ENCODE measurements at places on chromosomes 13 and 19.
A peak's percentile ranks its signal among the peaks of the same experiment; 100 is the strongest.

DNA sequence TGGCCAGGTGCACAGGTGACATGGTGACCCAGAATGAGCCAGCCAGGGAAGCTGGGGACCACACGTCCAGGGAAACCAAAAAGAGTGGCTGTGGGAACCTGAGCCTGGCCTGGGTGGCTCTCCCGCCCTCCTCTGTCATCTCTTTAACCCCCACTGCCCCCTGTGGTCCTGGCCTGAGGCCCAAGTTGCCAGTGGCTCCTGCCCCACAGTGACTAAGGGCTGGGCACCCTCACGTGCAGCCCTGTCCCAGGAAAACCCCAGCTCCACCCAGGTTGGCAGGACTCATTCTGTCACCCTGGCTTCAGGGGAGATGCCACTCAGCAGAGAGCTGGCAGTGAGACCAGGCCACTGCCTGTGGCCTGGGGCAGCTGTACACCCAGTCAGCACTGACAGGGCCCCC is 30.6 kb upstream of the ISYNA1 start:
- no peak for DNase-seq

DNA sequence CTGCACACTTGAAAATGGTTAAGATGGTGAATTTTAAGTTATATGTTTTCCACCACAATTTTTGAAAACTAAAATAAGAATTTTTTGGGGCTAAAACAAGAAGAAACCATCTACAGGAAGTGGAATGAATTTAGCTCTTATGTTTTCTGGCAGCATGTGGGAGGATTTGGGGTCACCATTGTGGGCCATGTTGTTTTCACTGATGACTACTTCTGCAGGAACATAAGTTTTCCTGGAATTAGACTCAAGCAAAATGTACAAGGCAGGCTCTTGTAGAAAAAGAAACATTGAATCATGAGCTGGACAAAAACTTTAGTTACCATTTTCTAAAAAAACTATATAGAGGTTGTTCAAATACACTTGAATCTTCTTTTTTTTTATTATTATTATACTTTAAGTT is 125.3 kb upstream of the C1QTNF9B start:
- no peak for DNase-seq

DNA sequence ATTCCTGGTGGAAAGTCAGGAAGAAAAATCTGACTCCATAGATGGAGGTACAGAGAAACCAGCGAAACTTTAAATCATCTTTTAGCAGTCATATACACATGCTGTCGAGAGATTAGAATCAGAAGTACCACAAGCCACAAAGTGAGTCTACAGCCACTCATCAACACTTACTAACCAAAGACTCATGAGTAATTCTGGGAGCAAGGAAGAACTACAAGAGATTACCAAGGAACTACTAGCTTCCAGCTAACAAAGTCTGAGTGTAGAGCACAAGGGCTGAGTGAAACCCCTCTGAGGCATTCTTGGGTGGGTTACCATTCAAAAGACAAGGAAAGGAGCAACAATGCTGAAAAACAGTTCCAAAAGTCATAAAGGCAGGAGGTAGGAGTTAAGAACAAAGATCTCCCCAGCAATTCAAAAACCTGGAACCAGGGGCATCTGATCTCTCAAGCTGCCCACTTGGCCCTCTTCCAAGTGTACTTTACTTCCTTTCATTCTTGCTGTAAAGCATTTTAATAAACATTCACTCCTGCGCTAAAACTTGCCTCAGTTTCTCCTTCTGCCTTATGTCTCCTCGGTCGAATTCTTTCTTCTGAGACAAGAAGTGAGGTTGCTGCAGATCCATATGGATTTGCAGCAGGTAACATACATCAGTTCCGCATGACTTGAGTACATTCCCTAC is 13.0 kb downstream of the RBM26 start:
- peak; percentile 24 for DNase-seq

- no peak for DNase-seq
Observed at GRCh38 chr13:64471916-64472315, 2758.2 kb downstream of the PCDH9 start.

- DNase-seq: no peak
Observed at GRCh38 chr13:51034906-51035305, 76.2 kb downstream of the C13orf42 start.

- no peak for DNase-seq
Observed at GRCh38 chr13:106352850-106353249, 182.6 kb downstream of the EFNB2 start.

DNA sequence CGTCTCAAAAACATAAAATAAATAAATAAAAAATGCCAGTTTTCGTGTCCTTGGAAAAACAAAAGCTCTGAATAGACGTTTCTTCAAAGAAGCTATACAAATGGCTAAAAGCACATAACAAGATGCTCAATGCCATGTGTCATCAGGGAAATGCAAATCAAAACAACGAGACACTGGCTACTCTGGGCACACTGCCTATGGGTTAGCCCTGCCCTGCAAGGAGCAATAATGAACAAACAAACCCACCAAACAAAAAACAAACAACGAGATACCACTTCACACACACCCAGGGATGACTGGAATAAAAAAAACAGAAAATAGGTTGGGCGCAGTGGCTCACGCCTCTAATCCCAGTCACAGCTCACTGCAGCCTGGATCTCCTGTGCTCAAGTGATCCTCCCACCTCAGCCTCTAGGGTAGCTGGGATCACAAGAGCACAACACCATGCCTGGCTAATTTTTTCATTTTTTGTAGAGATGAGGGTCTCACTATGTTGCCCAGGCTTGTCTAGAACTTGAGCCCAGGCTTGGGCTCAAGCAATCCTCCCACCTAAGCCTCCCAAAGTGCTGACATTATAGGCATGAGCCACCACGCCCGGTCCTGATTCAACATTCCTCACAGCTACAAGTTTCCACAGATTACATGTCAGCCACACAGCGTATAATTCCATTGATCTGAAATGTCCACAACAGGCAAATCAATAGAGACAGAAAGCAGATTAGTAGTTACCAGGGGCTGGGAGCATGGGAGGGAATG is 15.5 kb upstream of the ISYNA1 start:
- no peak for DNase-seq

DNA sequence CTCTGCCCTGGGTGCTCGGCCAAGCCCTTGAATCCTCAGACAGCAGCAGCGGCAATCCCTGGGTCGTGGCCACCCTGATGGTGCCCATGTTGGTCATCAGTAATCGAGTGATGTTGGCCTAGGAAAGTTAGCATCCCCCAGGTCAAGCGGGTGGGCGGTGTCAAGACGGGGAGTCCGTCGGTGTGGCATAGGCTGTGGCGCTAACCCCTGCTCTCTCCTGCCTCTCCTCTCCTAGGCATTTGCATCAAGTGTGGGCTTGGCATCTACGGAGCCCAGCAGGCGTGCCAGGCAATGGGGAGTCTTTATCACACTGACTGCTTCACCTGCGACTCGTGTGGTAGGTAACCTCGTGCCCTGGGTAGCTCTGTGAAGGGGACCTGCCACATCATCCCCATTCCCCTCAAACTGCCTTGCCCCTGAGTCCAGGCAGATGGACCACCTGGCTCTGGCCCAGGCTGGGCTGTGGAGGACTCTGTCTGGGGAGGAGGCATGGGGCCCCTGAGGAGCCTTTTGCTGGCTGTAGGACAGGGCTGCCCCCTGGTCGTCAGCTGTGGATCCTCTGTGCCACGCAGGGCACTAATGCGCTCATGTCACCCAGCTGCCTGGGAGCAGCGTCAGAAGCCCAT is 8.7 kb downstream of the WTIP start:
- DNase-seq: no peak

DNA sequence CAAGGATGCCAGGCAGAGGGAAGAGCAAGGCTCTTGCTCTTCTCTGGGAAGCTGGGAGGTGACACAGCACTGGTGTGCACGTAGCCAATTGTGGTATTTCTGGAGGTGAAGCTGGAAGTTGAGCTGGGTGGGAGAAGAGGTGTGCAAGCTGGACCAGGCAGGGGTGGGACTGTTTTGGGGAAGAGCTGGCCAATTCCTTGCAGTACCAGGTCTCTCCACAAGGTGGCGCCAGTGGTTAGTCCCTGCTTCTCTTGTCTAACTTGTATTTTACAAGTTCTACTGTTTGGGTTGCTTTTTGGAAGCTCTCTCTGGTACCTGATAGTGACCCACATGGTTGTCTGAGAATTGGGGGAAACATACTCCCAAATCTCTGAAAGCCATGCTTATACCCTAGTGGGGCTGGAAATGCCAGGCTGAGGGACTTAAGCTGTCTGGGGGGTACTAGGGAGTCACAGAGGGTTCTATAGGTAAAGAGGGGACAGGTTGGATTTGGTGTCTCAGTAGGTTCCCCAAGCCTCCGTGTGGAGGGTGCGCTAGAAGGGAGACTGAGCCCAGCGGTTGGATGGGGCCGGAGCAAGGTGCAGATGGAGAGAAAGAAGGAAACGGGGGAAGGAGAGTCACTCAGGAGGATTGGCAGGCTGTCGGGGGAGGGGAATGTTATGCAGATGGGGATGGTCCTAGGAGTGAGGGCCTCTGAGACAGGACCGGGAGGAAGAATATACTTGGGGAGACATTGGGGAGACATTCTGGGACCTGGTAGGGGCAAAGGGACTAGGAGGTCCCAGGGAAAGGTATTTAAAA is 3.0 kb downstream of the HPN start:
- DNase-seq: peak; percentile 42

DNA sequence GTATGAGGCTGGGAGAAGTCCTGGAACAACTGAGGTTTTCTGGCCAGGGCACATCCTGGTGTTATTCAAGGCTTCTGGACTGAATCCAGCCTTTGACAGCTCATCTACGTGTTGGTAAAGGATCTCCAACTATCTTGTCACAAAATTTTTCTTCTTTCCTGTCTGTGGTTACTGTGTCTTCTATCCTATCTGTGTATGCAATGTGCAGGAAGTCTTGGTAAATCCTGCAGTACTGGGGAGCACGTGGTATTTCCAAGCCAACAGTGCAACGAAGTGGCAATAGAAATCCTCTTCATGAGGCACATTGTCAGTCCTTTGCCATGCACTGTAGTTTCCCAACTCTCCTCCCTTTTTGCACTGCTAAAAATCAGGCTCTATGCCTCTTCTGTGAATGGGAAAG is 86.7 kb downstream of the ZNF100 start:
- no peak for DNase-seq

- DNase-seq: no peak
Observed at GRCh38 chr19:40768869-40769268, 6.5 kb upstream of the MIA start.

DNA sequence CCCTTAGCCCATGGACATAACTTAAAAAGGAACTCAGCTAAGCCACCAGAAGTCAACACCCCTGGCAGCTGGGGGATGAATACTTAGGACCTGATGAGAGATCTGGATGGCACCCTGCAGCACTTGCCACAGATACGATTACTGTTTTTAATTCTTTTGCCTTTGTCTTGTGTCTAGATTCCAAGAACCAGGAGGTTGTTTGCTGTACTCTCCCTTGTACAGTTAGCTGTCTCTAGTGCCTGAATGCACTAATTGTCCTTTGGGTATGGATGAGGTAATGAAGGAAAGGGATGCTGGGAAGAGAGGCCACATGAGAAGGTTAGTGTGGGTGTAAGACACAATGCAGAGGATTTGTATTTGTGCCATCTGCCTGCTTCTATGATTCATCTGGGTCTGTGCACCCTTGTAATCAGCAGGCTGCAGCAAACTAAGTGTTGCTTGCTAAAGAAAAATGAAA is 385.8 kb downstream of the KCNRG start:
- no peak for DNase-seq

DNA sequence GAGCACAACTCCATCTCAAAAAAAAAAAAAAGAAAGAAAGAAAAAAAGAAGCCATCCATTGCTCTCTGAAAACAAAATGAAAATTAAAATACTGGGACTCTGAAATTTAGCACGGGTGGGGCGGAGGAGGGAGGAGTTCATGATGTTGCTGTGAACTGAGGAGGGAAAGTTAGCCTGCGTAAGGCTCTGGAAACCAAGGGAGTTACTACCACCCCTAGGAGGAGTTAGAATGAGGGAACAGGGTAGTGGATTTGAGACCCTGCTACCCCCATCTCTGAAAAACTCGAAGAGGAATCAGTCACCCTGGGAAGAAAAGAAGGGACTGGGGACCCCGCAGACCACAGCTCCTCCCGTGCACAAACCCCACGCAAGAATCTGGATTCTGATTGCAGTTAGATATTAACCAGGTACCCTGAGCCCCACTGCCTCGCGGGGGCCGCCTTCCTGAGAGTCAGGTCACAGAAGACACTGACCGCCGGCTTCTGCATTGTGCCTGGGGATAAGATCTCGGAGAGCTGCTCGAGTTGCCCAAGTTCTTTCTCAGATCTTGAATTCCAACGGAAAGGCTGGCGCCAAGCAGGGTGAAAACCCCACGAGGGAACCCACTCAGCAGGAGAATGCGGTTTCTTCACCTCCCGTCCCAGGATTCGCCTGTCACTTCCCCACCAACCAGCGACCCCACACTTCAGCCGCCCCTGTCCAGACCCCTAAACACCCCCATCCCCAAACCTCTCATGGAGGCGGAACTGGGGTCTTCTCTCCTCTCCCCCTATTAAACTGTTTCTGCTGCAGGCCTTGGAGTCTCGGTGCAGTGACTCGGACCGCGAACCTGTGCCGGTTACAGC is 870 bp downstream of the ZNF442 start:
- no peak for DNase-seq

DNA sequence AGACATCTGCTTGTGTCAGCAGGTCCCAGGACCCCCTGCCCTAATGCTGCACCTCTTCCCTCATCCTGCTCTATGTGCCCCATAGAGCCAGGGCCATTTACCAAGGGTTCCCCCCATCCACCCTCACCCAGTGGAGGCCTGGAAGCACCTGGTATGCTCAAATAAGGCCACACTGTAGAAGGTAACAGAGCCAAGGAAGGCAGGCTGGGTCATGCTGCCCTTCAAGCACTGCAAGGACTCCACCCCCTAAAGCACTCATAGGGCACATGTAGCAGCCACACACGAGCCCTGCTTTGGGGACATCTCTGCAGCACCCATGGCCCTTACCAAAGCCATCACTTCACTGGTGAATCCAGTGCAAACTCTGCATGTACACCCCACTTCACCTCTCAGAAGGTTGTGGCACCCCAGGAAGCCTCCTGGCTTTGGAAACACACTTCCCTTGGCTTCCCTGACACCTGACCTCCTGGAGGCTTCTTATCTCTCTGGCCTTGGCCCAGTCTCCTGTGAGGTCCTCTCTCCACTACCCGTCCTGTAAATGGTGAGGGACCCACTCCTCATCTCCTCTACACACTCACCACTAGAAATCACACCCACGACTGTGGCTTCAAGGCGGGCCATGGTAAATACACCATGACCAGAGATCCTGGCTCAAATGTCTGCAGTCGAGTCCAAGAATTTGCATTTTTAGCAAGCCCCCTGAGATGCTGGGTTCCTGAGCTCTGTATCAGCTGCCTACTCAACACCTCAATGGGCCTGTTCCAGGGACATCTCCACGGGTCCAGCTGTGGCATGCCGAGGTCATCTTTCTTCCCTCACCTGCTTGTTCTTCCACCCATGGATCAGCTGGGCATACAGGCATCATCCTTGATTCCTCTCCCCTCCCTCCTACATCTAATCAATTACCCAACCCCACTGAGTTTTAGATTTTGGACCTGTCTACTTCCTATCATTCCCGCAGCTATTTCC is 80.9 kb upstream of the DOCK9 start:
- DNase-seq: no peak

- DNase-seq: no peak
Observed at GRCh38 chr19:5789886-5790558, 941 bp downstream of the DUS3L start.

- no peak for DNase-seq
Observed at GRCh38 chr13:111058796-111059506, 56.2 kb upstream of the ARHGEF7 start.

GRCh38 chr13:38850868-38851626 is 139.6 kb downstream of the STOML3 start:
- no peak for DNase-seq

- DNase-seq: no peak
Observed at GRCh38 chr19:28290963-28291657, 921.8 kb downstream of the UQCRFS1 start.

- peak; percentile 3 for DNase-seq
Observed at GRCh38 chr19:34428549-34429285, 536 bp downstream of the UBA2 start.
